Left ventricle myocardium superior (tissue), 1 donor: ENCODE measurements at places on chromosomes 6 and 20. TPM values are rescaled to one million over a fixed set of nuclear protein-coding genes. Genes with fewer than 3 reads are reported as not detected.

DNA sequence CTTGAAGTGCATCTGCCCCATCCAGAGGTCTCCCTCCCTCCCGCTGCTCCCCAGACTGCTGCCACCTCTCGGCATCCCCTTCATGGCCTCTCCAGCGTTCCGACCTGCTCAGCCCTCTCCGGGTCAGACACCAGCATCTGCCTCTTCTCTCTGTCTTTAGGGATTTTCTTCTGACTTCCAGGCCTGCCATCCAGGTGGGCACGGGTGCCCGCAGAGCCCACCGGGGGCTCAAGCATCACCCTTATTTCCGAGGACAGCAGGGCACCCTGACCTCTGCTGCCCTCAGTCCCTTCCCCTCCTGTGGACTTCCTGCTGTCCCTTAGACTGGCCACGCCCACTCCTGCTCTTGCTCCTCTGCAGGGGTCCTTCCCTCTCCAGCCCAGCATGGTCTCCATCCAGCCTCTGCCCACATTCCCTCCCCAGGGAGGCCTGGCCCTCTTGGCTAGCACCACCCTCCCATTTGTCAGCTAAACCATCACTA lies 3.3 kb downstream of the NPEPL1 start:
- no peak for DNase-seq

GRCh38 chr6:75624335-75624734 lies 22.7 kb downstream of the SENP6 start:
- DNase-seq: no peak

- DNase-seq: no peak
Measured at GRCh38 chr6:150753371-150754064, 112.0 kb upstream of the MTHFD1L start.

- DNase-seq: no peak
Measured at GRCh38 chr6:141700819-141701218, 431.9 kb upstream of the GJE1 start.

DNA sequence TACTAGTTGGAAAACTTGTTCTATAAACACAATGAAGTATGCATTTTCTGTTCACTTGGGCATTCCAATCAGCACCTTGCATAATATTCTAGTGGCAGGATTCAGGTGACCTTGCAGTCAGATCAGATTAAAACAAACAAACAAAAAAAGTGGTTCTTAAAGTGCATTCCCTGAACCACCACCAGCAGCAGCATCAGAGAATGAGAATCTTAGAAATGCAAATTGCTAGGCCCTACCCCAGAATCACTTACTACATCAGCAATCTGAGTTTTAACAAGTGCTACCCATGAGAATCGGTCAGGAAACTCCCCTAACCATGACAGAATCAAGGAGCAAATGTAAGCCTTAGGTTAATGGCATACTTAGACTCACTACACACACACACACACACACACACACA lies 41.7 kb downstream of the SNAP25 start:
- no peak for DNase-seq

The TCP11 gene
- not detected for total RNA-seq

DNA sequence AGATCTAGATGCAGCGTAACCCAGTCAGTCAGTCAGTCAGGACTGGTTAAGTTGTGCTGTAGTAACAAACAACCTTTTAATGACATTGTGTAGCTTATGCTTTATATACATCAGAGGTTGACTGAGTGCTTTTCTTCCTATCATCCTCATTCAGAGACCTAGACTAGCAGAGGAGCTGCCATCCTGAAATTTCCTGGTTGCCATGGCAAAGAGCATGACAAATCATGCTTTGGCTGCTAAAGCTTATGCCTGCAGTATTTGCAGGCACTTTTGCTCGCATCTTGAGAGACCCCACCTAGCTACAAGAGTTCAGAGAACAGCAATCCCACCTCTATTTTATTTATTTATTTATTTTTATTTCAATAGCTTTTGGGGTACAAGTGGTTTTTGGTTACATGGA lies 244.0 kb downstream of the BTBD3 start:
- DNase-seq: no peak

DNA sequence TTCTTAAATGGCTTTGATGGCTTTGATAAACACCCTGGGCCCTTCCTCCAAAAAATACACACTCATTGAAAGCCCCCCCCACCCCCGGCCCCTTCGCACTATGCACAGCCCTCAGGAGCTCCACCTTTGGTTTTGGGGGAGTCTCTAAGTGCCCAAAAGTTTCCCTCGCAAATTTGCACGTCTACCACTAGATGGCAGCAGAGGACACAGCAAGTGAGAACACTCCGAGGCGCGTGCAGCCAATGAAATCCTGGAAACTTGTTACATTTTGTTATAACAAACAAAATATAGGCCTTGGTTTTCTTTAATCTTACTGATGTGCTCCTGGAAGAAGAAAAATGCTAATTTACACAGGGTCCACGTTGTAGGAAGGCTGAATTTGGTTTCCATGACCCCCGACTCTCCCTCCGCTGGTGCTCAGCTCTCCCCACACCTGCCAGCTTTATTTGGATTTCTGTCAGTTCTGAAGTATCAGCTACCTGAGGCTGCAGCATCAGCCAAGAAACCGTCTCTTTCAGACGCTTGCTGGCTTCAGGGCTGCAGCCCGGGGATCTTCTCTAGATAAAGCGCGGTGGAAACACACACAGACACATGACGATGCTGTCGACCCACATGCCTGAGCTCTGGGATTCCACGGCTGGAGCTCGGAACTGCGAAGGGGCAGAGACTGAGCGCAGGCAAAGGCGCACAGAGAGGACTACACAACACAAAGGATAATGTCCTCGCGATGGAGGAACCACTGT lies 148.3 kb upstream of the RPS6KA2 start:
- peak; percentile 44 for DNase-seq

- DNase-seq: no peak
Measured at GRCh38 chr6:138204792-138205384, 13.4 kb downstream of the PBOV1 start.

DNA sequence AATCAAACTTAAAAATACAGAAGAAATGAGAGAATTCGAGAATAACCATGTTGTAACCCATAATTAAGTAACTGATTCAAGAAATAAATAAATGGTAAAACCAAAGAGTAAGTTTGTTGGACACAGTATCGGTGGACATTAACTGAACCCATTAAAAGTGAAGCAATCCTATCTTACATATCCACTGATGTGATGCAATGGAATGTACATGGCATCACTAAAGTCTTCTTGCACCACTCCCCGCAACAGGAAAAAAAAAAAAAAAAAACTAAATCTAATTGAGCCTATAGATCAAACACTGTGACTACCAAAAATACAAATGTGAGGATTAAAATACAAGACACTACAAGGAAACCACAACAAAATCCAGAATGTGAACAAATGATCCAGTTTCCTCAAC lies 7.9 kb downstream of the SNX14 start:
- no peak for DNase-seq

The DCDC2 gene
- total RNA-seq: not detected

The NRSN1 gene
- total RNA-seq: not detected

GRCh38 chr6:68256391-68256790 lies 378.7 kb upstream of the ADGRB3 start:
- DNase-seq: no peak

DNA sequence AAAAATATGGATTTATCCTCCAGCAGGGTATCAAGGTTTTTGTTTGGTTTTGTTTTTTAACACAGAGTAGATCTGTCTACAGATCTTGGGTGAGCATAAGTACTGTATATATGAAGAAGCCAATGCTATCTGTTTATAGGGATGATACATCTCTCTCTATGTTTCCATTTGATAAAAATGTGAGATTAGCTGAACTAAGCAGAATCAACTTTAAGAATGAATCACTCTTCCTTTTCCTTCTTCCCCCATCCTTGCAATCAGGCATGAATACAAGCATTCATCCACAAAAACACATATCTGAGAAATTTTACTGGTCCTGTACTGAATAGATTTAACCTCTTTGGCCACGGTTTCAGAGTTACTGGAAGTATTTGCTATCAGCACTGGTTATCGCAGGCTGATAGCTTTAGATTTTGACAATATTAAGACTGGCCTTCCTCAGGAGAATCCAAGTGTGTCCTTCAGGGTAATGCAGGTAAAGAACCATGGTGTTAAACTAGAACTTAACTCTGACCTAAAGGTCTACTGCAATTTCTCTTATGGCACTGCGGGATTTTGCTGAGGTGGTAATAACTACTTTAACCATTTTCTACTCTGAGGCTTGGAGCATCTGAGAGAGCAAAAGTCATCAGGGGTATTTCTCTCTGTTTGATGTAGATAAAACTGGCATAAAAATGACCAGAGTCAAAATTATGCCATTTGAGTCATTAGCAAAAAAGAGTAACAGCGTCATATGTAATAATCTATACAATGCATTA lies 1.5 kb downstream of the SNAP25 start:
- no peak for DNase-seq
